ENCODE measurements at places on chromosomes 7 and 10.

DNA sequence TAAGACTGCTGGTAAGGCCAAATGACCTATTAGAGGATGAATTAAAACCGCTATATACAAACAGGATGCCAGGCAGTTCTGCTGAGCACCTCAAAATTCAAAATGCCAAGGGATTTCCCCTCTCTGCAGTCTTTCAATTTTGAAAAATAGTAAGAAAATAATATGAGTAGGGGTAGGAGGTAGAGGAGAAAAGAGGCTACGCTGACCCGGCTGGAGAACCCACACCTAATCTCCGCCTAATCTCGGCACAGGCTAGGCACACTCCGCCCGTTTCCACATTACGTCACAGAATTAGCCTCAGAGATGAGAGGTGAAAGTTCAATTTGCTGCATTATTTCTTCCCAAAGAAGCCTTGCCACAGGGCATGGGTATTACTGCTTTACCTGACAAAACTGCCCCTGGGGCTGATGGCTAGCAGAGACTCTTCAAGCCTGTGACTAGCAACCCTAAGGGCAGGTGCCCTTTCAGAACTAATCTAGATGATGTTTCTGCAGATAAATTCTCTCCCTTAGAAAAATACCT, 21.3 kb upstream of the SPOCK2 start:
- DNase-seq: no peak

- DNase-seq: no peak
Measured at GRCh38 chr7:41975849-41976248, 261.2 kb downstream of the GLI3 start.

- DNase-seq: no peak
Measured at GRCh38 chr10:132707121-132707775, 78.7 kb downstream of the NKX6-2 start.

GRCh38 chr10:132065491-132066105, at the start of gene JAKMIP3:
JAKMIP3 (plus strand) TSS chr10:132065946; CDS start chr10:132104809, 38,863 bp downstream.
- DNase-seq: no peak

GRCh38 chr10:103841519-103841918, 13.9 kb downstream of the SH3PXD2A start:
- no peak for DNase-seq

- no peak for DNase-seq
Measured at GRCh38 chr7:3146571-3147226, 103.0 kb upstream of the CARD11 start.

- no peak for DNase-seq
Measured at GRCh38 chr7:376306-377079, 86.5 kb downstream of the FOXL3 start.

DNA sequence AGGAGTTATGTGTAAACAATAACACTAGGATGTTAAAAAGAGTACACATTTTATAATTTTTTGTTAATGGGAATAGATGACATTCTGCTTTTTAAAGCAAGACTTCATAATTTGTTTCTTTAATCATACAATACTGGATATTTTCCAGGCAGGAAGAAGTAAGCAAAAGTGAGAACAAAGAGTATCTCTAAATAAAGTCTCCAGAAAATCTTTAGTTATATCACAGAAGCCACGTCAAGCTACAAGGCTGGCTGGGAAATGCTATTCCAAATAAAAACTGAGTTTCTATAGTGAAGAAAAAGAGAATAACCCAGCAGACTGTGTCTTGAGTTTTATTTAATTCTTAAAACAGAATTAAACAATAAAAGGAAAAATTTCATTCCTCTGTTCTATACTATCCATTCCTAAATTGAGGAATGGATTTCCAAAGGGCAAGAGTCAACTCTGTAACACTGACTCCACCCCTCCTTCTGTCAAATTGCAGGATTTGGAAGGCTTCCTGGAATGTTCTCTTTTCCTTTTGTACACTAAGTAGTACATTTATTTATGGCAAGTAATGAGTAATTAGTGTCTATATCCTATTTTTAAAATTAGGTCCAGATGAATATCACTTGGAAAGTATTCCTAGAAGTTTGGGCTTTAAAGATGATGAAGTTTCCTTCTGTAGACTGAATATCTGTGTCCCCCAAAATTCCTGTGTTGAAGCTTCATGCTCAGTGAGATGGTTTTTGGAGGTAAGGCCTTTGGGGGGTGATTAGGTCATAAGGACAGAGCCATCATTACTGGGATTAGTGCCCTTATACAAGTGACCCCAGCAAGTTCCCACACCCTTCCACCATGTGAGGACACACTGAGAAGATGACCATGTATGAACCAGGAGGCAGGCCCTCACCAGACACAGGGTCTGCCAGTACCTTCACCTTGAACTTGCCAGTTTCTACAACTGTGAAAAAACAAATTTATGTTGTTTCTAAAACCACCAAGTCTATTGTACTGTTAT, 290.9 kb downstream of the CRPPA start:
- DNase-seq: no peak

DNA sequence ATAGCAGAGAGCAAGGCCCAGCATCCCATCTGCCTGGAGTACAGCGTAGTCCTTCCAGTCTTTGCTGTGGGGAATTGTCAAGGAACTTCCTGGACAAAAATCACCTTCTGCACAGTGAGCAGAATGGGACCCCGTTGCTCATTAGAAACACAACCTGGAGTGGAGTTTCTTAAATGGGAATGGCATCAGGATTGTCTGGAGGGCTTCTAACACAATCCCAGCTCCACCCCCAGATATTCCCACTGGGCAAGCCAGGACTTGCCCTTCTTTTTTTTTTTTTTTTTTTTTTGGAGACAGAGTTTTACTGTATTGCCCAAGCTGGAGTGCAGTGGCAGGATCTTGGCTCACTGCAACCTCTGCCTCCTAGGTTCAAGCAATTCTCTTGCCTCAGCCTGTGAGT, 356.4 kb downstream of the GALNT17 start:
- no peak for DNase-seq

GRCh38 chr10:11586170-11586569, 25.3 kb downstream of the USP6NL start:
- no peak for DNase-seq

GRCh38 chr7:17396692-17397091, 98.2 kb downstream of the AHR start:
- DNase-seq: no peak

DNA sequence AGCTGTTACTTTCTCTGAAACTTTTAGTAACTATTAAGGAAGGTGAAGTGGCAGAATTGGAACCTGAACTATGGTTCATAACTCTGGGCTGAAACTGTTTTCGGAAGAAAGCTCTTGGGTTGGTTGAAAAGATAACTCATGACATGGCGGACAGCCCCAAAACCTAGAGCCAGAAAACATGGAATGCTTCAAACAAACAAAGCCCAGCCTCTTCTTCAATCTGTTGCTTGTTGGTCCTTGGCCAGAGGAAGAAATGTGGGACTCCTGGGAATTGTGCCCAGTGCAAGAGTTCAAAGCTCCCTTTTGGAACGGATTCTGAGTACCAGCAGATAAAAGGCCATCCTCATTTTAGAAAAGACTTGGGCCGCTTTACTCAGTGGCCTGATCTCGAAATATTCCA, 52.9 kb upstream of the CACNB2 start:
- DNase-seq: no peak

GRCh38 chr7:28389504-28390395, 22.6 kb upstream of the CREB5 start:
- DNase-seq: no peak

- no peak for DNase-seq
Measured at GRCh38 chr10:49303711-49304110, 4.7 kb downstream of the C10orf71 start.

GRCh38 chr7:82442492-82443035, 1.0 kb downstream of the CACNA2D1 start:
- DNase-seq: no peak

DNA sequence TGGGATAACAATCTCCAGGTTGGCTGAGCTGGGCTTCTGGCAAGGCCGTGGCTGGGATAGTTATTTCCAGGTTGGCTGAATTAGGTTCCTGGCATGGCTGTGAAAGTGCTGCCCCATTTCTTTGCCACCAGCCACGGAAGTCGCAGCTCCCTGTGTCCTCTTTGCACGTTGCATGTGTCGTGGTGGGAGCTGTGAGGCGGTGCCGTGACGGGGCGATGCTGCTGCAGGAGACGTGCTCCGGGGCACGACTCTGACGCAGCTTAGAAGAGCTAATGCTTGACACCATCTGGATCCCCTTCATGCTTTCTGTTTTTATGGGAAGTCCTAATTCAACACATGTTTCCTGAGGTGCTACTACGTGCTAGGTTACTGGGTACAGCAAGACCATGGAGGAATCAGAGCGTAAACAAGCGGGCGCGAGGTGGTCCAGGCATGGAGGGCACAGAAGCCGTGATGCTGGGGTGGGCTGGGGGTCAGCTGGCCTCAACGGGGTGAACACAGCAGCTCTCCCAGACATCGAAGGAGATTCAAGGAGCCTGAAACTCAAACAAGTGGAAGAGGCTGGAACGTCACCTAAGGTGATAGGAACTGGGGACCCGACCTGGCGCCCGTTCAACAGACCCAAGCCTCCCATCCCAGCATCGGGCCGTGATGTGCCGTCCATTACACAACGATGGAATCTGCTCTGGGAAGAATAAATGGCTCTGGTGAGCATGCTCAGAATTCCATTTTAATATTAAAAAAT, 407.1 kb downstream of the DNAJB6 start:
- DNase-seq: no peak
